ENCODE measurements at places on chromosomes 7 and 10.

DNA sequence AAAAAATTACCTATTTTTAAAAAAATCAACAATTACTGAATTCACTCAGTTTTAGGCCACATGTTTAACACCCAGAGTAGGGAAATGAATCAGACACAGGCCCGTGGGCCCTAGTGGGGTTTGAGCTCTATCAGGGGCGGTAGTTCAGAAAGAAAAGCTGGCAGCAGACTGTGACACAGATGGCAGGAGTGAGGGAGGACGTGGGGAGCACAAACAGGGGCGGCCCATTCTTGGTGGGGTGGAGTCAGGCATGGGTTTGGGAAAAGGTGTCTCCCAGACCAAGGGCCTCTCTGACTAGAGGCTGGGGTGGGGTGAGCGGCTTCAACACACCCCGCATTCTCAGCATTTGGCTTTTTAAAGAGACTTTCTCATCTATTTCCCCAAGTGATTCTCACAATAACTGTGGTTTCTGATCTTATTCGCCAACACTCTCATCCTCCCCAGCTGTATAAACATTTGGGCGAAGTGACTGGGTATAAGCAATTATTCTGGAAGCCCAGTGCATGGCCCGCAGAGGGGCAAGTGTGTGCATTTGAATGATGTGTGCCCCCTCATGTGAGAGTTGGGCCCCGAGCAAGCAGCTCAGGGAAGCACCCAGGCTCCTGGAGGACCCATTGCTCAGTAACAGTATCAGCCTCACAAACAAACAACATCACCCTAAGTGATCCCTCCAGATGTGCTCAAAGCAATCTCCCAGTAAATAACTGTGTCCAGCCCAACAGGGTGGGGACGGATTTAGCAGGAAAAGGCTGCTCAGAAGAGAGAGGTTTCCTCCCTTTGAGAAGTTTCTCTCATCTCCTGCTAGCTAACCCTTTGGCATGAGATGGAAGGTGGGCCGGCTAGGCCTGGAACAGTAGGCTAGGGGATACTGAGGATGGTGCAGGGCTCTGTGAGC is 437.6 kb upstream of the ZMIZ1 start:
- no peak for ATAC-seq

GRCh38 chr7:50664461-50664922 is 99.3 kb upstream of the DDC start:
- ATAC-seq, result no peak

- no peak for ATAC-seq
Measured at GRCh38 chr10:88395677-88396076, 187.4 kb downstream of the RNLS start.

GRCh38 chr7:36928311-36928710 is 204.0 kb upstream of the AOAH start:
- no peak for ATAC-seq

- ATAC-seq, result no peak
Measured at GRCh38 chr10:132845780-132846595, 60.0 kb upstream of the NKX6-2 start.

DNA sequence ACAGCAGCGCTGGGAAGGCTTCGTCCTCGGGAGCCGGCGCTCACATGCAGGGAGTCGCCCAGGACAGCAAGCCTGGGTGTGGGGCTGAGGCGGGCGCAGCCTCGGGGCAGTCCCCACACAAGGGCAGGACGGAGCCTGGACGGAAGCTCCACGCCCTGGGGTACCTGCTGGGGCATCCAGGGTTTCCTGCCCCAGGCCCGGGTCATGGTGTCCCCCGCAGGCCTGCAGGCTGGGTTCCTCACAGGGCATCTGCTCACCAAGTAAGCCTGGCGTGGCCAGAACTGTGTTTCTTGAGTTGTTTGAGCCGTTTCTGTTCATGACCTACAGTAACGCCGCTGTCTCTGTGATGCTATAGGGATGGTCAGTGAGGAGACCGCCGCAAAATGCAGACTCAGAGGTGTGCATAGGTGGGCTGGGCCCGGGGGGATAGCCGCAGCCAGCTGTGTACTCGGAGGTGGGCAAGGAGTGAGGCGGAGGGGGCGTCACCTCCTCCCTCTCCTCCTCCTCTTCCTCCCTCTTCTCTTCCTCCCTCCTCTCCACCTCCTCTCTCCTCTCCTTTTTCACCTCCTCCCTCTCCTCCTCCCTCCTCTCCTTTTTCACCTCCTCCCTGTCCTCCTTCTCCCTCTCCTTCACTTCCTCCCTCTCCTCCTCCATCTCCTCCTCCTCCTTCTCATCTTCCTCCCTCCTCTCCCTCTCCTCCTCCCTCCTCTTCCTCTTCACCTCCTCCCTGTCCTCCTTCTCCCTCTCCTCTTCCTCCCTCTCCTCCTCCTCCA is 438.9 kb downstream of the DNAJB6 start:
- ATAC-seq, result no peak

GRCh38 chr7:101828301-101829020 is 11.0 kb downstream of the CUX1 start:
- no peak for ATAC-seq

Measured in gastroesophageal sphincter (tissue), 4 donors.